Activated T-helper 9 cell treated with anti-CD3 and anti-CD28 coated beads, Interleukin-2, amount 50 U/mL, for 16 hours (primary cell): ENCODE measurements at places on chromosomes 3 and 15.

DNA sequence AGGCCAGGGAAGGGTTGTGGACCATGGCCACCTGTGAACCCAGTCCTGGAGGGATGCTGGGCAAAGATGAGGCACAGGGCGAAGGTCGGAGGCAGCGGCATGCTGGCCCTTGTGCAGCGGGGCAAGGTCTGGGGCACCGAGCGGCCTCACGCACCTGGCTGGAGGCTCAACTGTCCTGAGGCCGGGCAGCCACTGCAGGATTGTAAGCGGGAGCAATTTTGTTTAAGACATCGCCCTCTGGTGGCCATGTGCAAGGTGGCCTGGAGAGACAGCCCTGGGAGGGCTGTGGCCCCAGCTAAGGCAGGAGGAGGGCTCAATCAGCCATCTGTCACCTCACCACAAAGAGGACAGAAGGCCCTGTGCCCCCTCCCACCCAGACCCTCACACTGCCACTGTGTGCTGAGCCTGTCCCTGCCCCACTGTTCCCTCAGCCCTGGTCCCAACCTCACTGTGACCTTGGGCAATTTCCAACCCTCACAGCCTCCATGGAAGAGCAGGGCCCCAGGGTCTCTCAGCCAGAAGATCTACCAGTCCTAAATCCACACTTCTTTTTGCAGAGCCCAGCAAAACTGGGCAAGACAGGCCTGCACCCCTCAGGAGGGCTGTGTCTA is 46.2 kb downstream of the TPRA1 start:
- DNase-seq: peak; percentile 44

DNA sequence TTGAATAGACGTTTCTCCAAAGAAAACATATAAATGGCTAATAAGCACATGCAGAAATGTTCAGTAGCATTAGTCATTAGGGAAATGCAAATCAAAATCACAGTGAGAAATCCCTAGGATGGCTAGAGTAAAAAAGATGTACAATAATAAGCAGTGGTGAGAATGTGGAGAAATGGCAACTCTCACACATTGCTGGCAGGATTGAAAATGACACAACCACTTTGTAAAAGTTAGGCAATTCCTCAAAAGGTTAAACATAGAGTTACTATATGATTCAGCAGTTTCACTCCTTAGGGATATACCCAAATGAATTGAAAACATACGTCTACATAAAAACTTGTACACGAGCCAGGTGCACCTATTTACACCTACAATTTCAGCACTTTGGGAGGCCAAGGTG is 108.7 kb downstream of the ITPR1 start:
- no peak for DNase-seq

- no peak for DNase-seq
Observed at GRCh38 chr15:26443321-26443720, 329.5 kb downstream of the GABRB3 start.

DNA sequence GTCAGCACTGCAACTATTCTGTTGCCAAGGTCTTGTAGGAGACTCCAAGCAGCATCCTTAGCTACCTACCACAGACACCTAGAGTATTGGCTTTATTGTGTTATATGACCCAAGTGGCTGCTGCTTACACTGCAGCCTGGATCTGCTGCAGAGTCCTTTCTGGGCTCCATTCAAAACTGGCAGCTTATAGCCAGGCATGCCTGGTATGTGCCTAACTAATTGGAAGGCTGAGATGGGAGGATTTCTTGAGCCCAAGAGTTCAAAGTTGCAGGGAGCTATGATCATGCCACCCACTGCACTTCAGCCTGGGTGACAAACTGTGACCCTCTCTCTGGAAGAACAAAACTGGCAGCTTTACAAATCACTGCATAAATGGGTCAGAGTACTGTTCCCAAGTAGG is 8.6 kb downstream of the NDUFB4 start:
- DNase-seq: no peak

DNA sequence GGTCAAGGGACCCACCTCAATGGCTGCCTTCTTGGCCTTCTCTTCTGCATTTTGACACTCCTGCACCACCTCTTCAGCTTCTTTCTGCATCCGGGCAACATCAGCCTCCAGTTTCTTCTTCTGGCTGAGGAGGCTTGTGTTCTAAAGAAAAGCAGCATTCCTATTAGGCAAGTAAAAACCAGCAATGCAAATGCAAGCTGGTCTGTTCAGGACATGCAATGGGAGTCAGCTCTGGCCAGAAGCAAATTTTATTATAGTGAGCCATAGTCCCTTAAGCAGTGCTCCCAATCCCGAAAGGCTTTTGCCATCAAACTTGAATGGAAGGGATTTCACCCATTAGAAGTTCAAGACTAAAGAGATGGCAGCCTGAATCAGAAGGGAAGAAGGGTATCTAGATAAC is 97.7 kb downstream of the HHLA2 start:
- DNase-seq: no peak

DNA sequence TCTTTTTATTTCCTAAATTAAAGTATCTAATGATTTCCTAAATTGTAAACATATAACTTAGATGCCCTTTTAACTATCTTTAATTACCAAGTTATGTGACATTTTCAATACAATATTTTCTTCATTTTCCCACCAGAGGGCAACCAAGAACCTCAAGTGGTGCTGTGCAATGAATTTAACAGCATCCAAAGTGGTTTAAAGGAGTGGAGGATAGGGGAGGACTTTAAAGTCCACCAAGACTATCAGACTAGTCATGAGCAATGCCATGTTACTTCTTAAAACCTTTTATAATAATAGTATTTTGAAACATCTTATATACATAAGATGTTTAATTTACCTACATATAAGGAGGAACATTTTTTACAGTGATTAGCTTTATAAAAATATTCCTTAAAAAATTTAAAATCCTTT is 74.4 kb downstream of the DLG1 start:
- DNase-seq: no peak

- no peak for DNase-seq
Observed at GRCh38 chr3:86982883-86983282, 8.1 kb downstream of the VGLL3 start.

DNA sequence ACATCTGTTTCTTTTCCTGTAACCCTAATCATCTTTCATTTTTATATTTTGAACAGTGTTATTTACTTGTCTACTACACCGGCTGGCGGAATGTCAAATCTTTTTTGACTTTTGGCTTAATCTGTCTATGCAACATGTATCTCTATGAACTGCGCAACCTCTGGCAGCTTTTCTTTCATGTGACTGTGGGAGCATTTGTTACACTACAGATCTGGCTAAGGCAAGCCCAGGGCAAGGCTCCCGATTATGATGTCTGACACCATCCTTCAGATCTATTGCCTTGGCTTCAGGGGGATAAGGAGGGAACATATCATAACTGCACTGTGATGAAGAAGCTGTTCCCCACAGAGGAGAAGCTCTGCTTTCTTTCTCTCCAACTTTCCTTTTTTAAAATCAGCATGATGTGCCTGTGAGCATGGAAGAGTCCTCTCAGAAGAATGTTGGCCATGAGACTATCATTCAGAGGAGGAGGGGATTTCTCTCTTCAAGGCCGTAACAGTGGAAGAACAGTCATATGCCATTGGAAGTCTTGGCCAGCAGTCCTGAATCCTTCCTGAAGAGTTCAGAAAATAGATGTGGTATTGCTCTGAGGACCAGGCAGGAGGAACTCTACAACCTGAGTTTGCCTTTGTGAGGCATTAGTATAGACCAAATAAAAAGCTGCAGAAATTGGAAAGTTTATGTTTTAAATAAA is 69.9 kb downstream of the SEC22A start:
- DNase-seq: no peak

DNA sequence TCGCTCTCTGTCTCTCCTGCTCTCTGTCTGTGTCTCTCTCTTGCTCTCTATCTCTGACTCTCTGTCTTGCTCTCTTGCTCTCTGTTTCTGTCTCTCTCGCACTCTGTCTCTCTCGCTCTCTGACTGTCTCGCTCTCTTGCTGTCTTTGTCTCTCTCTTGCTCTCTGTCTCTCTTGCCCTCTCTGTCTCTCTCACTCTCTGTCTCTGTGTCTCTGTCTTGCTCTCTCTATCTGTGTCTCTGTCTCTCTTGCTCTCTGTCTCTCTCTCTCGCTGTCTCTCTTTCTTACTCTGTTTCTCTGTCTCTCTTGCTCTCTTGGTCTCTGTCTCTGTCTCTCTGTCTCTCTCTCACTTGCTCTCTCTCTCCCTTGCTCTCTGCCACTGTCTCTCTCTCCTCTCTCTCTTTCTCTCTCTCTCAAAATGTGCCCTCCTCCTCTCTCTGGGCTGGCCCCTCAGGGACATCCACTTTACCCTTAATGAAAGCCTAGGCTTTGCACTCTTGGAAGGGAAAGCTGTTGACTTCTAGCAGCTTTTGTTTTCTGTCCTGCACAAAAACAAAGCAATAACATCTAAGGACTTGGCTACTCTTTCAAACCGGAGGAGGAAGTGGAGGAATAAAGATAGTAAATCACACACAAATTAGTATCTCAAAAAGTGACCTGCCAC is 73.9 kb upstream of the NR2E3 start:
- DNase-seq: no peak

DNA sequence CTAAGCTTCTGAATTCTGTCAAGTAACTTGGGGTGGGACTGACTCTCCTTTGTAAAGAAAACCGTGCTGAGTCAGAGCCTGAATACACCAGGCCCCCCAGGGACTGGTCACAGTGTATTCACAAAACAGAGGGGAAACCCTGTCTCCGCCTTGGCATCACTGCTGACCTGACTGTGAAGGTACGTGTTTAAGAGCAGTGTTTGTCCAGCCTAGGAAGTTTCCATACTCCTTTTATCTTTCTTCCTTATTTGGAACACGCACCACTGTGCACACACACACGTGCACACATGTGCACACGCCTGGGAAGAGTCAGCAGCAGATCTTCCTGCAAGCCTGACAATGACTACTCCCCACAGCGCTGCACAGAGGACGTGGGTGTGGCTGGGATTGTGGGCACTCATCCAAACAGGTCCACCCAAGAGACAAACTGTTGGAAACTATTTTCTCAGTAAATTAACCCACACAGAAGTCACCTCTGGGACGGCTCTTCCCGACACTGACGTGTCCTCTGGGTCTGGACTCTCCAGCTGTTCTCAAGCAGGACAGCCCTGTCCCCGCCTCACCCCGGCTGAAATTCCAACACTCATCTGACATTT is 87.7 kb downstream of the ATP10A start:
- no peak for DNase-seq

DNA sequence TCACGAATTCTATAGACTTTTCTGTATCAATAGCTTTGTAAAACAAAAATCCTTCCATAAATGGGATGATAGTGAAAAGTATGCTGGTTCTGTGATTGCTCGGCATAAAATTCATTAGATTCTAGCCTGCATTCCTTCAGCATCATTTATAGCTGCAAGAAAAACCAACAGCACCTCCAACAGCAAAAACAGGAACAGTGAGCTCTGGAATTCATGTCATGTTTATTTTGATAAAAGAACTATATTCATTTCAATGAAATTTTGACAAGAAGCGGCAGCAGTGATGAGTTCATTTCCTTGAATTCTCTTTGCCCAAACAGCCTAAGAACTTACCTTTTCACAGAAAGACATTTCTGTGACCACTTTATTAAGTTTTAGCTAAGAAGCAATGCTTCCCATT is 515.2 kb upstream of the CCDC54 start:
- no peak for DNase-seq

DNA sequence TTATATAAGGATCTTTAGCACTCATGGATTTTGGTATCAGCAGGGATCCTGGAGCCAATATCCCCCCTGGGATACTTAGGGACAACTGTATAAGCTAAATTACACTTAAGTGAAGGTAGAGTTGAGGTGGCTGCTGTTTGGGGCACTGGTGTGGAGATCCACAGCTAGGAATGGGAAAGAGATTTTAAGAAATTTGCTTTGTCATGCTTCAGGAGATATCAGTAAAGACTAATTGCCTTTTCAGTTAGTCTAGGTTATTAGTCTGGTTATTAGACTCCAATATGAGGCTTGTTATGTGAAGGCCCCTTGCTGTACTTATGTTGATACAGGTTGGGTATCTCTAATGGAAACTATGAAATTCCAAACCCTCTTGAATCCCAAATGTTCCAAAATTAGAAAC is 1.2 kb upstream of the SECISBP2L start:
- DNase-seq: no peak

GRCh38 chr3:53489787-53490458 is 4.5 kb upstream of the CACNA1D start:
- no peak for DNase-seq

DNA sequence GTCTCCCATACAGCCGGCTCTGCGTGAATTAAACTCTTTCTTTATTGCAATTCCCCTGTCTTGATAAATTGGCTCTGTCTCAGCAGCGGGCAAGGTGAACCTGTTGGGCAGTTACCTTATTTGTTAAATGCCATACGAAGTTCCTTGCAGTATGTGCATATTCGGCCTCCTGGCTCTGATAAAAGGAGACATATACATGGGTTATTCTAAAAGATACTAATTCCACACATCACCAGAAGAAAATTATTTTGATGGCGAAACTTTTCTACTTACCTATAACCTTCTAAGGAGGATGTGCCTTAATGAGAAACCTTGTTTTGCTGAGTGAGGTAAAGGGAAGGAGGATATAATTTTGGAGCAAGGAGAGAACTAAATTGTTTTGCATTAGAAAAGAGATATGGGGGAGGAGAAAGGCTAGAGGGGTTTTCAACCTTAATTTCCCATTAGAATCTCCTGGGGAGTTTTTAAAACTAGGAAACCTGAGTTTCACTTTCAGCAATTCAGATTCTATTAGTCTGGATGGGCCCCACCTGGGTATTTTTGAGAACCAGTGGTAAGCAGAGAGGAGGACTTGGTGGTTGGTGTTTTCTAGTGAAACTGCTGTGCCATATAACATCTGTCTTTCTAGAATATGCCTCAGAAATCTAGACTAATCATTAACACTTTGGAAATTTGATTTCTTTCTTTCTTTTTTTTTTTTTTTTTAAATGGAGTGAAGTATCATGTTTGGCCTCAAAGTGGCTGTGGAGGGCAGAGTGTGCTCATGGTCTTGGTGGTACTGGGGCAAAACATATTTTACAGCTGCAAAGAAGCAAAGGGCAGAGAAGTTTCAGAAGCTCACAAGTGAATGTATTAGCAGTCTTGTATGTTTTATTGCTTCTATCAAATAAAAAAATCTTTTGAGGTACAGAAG is 23.0 kb downstream of the NANOGP8 start:
- no peak for DNase-seq

GRCh38 chr3:68904064-68904463 is 28.3 kb downstream of the TAFA4 start:
- no peak for DNase-seq

- DNase-seq: no peak
Observed at GRCh38 chr3:116135457-116136085, 309.7 kb downstream of the LSAMP start.

- no peak for DNase-seq
Observed at GRCh38 chr15:98071786-98072185, 111.3 kb downstream of the ARRDC4 start.

- no peak for DNase-seq
Observed at GRCh38 chr3:186417791-186418190, 55.8 kb upstream of the DGKG start.

- DNase-seq: no peak
Observed at GRCh38 chr3:185444329-185444728, 54.5 kb downstream of the TMEM41A start.

- DNase-seq: no peak
Observed at GRCh38 chr3:126577261-126577660, 18.5 kb upstream of the C3orf22 start.

GRCh38 chr15:67137951-67138848 is 72.8 kb downstream of the SMAD3 start:
- DNase-seq: no peak
